ENCODE measurements at places on chromosomes 12 and 14.

DNA sequence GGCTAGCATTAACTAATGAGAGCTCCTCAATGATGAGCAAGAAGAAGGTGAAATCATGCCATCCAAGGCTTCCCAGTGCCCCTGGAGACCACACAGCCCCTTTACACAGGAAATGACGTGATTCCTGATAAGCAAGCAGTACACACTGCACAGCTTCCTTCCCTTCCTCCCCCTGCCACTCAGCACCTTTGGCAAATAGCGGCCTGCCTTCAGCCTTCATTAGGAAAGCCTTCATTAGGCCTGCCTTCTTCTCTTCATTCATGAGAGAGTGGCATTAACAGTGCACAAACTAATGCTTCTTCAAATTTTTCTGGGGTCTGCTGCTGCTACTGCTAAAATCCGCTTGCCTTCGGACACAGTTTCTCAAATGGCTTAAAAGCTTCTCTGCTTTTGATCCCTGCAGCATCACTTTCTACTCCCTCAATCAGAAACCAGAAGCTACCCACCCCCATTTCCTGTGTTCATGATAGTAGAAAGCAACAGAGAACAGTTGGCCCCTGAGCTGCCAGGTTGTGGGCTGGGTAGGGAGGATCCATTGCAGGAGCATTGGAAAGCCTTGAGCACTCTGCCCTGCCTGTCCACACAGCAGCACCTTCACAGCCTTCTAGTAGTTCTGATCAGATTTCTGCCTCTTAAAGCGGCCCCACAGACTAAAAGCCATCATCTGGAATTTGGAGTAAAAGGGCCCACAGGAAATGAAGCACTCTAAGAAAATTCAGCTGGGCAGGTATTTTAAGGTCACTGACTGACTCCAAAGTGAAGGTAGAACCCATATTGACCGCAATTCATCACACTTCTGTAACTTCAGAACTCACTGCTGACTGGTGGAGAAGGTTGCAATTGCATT, 103.8 kb upstream of the ETV6 start:
- no peak for DNase-seq

- no peak for DNase-seq
Observed at GRCh38 chr14:102927878-102928411, 5.5 kb downstream of the AMN start.

DNA sequence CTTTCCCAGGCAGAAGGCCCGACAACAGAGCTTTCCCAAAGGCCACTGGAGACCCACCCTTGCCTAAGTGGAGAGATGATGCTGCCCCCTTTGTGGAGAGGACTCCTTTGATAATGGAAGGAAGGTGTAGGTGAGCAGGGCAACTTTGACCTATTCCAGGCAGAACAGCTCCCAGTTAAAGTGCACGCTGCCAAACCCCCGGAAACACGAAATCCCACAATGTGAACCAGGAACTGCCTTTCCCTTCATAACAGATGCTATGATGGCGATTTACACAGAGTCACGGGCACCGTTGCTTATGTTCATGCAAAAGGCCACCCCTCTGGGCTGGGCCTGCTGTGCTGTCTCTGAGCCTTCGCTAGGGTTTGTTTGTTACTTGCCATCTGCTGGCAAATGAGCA, 34.6 kb downstream of the PRIMA1 start:
- DNase-seq, result no peak

- DNase-seq, result no peak
Observed at GRCh38 chr12:34526946-34527345, 504.6 kb downstream of the ALG10 start.

DNA sequence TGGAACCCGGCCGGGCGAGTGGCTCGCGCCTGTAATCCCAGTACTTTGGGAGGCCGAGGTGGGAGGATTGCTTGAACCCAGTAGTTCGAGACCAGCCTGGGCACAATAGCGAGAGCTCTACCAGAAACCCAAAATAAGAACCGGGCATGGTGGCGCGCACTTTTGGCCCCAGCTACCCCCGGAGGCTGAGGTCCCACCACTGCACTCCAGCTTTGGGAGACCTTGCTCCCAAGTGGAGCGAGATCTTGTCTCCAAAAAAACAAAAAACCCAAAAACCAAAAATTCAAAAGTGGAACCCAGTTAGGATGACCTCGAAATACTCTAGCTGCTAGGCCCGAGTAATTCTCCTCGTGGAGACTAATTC, 769 bp upstream of the VTI1B start:
- no peak for DNase-seq

GRCh38 chr14:91484744-91485143, 25.4 kb downstream of the PPP4R3A start:
- DNase-seq, result no peak

- no peak for DNase-seq
Observed at GRCh38 chr14:67317822-67318221, 41.8 kb downstream of the ATP6V1D start.

DNA sequence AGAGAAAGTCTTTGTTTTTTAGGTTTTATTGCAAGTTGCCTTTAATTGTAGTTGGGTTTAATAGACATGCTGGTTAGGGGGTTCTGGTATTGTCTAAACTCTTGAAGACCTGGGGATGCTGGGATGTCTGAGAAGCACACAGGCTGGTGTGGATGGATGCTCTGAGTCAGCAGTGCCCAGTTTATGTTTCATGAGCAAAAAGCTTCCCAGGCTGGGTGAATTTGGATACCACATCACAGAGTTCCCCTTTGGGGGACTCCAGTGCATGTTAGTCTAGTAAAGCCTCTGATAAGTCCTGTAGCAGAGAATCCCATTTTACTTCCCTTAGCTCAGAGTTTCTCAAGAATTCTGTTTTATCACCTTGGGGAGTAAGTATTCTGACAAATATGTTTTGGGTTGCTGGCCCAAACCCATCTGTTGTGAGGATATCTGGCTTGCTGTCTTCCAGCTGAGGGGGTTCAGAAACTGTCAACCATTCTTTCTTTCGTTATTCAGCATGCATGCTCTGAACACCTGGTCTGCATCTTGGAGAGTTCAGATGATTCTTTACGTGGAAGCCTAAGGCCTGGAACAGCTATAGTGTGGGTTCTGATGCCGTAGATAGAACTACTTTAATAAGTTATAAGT, 509.1 kb downstream of the VRK1 start:
- no peak for DNase-seq

GRCh38 chr12:30989754-30990153, 63.2 kb downstream of the TSPAN11 start:
- DNase-seq, result no peak

DNA sequence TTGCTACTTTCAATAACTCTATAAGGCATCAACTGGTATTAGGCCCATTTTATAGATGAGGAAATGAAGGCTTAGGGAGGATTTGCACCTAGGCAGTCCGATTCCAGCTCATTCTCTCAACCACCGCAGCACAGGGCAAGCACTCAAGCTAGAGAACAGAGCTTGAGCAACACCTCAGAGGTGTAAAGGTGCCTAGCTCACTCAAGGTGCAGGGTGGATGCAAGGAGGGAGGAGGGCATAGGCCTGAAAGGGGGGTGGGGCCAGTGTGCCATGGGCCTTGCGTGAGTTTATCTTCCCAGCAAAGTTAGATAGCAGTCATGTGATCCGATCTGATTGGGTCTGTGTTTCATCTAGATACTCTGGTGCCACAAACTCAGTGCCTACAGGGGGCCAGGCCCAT, 10.2 kb upstream of the EMP1 start:
- no peak for DNase-seq

- DNase-seq, result no peak
Observed at GRCh38 chr14:90454041-90455000, 57.5 kb downstream of the CALM1 start.

GRCh38 chr12:4987076-4988046, 56.3 kb upstream of the KCNA5 start:
- no peak for DNase-seq

DNA sequence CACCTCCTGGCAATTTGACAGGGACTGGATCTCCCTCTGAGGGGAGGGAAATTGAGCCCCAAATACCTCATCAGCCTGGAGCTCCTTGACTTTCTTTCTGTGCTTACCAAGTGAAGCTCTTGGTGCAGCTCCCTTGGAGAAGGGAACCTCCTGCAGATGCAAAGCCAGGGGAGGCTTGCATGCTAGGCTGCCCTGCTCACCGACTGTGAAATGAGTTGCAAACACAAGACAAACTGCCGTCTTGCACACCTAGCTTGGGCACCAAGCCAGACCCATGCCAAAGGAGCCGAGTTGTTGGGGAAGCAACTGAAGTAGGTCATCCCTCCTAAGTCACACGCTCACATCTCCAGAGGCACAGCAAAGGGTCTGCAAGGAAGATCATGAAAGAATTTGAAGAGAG, 95.2 kb downstream of the GTF2A1 start:
- DNase-seq, result no peak

GRCh38 chr12:96719660-96720362, 187.2 kb upstream of the NEDD1 start:
- DNase-seq, result no peak

DNA sequence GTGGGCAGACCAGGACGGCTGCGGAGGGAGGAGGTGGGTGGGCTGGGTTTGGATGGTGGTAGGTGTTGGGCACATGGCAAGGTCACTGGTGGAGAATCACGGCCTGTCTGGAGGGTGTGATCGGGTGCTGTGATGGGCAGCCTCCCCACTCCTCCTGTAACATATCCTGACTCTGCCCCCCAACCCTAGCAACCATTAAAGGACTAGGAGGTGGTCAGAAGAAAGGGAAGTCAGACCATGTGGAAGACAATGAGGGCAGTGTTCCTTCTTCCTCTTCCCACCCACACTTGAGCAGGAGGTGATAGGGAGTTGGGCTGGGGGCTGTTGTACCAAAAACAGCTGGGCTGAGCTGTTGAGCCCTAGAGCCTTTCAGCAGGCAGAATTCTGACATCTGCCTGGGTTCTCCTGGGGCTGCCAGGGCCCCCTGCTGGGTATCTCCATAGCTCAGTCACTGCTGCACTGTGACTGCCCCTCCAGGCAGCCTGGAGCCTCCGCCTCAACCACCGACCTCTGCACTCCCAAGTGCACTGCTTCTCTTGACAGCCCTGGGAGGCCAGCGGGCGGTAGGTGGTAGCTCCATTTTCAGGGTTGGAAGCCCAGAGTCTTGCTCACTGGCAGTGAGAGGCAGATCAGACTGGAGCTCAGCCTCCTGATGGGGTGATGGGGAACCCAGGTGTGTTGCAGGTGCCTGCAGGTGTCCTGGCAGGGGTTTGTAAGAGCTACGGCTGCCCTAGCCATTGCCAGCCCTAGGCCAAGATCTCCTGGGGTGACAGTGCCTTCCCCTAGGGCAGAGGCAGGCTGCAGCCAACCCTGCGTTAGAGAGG, 15.4 kb downstream of the VASH1 start:
- DNase-seq, result no peak

GRCh38 chr12:132444957-132445883, 44.7 kb upstream of the FBRSL1 start:
- peak; percentile 33 for DNase-seq

GRCh38 chr12:29546000-29546399, 48.5 kb upstream of the OVCH1 start:
- DNase-seq, result no peak
